ENCODE measurements at places on chromosomes 7 and 10.

- peak; percentile 70 for DNase-seq
These were observed 436 bp downstream of the GNB2 start for GRCh38 chr7:100673942-100674410.

DNA sequence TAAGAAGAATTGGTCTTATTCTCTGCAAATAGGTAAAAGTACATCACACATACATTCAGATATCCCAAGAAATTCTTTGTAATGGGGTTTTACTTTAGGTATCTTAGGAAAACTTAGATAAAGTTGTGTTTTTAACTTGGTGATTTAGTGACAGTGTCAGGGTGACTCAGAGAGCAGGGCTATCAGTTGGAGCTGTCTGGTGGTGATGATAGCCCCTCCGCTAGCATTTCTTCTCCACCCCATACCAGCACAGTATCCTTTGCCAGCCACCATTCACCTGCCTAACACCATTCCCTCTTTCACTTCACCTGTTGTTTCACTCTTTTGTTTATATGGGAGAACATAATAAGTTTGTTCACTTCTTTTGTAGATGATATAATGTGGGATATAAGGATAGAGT is 30.4 kb downstream of the VPS50 start:
- peak; percentile 26 for DNase-seq

DNA sequence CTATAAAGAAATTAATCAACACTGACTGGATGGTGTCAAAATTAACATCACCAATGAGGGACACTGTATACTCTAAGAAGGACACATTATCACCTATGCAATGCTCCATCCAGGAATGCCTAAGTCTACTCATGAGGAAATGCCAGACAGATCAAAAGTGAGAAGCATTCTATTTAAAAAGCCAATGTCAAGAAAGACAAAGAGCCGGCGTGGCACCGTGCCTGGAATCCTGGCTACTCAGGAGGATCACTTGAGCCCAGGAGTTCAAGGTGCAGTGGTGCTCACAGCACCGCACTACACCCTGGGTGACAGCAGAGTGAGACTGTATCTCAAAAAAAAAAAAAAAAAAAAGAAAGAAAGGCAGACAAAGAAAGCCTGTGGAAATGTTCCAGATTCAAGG is 45.5 kb upstream of the ANAPC16 start:
- DNase-seq: no peak

- DNase-seq: no peak
These were observed 15.9 kb downstream of the COL1A2 start for GRCh38 chr7:94410413-94411187.

DNA sequence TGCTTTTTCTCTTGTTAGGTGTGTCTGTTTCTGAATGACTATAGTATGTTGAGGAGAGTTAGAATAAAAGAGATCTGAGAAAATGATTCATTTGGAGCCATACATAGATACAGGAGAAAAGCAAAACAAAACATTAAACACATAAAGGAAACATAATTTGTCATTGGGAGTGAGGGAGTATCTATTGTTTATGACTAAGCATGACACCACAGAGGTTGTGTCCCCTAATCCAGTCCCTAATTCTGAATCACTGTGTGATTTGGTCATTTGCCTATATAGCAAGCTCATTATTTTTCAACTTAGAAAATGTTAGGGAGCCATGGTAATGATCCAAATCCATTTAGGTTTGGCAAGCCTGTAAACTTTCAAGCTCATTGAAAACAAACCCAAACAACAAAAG is 132.3 kb upstream of the BMPER start:
- DNase-seq: no peak

DNA sequence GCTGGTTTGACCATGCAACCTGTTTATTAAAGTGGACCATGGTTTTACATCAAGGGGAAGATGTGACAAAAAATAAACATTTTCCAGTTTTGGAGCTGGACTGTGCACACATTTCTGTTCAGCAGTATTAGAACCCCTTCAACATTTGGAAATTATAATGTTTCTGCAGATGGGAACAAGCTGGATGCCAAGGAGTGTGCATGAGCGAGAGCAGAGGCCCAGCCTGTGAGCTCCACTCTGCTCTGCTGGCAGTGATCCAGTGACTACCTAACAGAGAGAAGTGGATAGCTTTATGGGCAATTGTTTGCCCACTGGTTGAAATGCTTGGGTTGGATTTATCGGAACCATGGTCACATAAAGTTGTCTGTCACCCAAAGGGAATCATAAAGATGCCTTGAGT is 456.7 kb downstream of the NRG3 start:
- no peak for DNase-seq

GRCh38 chr7:2800931-2801688 is 43.0 kb downstream of the GNA12 start:
- peak; percentile 92 for DNase-seq

DNA sequence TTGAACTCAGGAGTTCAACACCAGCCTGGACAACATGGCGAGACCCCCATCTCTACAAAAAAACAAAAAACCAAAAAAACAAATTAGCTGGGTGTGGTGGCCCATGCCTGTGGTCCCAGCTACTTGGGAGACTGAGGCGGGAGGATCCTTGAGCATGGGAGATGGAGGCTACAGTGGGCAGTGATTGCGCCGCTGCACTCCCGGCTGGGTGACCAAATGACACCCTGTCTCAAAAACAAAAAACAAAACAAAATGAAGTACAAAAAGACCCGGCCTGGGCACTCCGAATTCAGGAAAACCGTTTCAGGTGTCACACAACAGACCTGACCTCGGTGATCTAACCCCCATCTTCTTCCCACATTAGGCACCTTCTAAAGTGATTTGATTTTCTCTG is 65.5 kb downstream of the INSIG1 start:
- no peak for DNase-seq

DNA sequence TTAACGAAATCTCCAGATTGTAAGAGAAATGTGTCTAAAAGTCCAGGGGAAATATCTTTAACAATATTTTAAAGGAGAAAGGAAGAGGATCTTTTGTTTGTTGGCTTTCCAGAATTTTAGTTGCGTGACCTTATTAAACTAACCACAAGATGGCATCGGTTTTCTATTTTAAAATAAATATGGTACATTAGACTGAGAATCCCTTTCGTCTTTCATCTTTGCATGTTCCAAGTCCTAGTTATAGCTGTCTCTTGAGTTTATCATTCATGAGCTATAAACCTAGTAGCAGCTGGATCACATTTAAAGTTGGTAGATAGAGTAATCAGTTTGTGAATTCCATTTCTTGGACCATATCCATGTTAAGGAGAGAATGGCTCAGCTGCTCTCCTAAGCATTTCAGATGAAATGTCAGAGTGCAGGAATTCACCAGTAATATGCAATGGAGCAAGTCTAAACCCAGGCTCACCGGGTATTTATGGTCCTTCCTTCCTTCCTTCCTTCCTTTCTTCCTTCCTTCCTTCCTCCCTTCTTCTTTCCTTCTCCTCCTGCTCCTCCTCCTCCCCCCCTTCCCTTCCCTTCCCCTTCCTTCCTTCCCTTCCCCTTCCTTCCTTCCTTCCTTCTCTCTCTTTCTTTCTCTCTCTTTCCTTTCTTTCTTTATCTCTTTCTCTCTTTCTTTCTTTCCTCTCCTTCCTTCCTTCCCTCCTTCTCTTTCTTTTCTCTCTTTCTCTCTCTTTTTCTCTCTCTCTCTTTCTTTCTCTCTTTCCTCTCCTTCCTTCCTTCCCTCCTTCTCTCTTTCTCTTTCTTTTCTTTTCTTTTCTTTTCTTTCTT is 57.8 kb upstream of the RAB18 start:
- DNase-seq: peak; percentile 79

- peak; percentile 87 for DNase-seq
These were observed 26.1 kb upstream of the CCNJ start for GRCh38 chr10:96017191-96017687.

GRCh38 chr10:52334595-52334994 is 20.5 kb downstream of the DKK1 start:
- no peak for DNase-seq

DNA sequence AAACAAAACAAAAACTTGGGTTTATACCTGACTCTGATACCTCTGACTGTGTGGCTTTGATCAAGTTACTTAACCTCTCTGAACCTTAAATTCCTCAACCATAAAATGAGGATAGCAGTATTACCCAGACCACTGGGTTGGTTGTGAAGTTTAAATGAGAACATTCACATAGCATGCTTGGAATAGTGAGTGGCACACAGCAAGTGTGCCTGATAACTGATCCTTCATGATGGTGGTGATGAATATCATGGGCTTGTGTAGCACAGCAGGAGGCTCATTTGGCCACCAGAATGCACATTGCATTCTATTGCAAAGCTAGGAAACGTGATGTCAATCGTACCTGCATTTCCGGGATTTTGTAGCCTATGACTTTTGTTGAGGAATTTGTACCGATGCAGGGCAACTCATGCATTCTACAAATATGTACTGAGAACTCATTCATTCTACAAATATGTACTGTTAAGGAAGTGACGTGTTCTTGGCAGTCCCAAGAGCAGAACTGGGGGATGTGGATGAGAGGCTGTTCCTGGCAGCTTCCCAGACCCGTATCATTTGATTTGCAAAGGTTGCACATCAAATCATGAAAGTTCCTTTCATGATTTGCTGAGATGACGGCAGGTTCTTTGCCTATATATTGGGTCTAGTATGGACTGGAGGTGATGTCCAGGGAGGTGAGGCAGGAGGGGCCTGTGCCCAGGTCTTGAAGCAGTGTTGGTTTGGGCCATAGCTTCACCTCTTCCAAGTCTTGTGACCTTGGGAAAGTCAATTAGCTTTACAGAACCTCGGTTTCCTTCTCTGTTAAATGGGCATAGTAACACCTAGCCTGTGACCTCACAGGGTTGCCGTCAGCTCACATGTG is 94.6 kb upstream of the SMNDC1 start:
- no peak for DNase-seq

DNA sequence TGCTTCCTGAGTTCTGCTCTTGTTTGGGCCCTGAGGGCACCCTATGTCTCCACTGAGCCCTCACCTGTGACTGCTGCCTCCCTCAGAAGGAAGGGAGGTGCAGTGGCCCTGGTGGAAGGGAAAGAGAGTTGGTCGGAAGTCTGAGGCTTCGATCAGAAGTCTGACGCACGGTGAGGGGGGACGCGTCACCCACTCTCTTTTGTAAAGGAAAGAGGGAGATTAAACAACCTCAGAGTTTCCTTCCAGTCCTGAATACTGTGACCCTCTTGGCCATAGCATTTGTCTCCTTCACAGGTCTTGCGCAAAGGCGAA is 31.4 kb upstream of the TRIM8 start:
- no peak for DNase-seq

DNA sequence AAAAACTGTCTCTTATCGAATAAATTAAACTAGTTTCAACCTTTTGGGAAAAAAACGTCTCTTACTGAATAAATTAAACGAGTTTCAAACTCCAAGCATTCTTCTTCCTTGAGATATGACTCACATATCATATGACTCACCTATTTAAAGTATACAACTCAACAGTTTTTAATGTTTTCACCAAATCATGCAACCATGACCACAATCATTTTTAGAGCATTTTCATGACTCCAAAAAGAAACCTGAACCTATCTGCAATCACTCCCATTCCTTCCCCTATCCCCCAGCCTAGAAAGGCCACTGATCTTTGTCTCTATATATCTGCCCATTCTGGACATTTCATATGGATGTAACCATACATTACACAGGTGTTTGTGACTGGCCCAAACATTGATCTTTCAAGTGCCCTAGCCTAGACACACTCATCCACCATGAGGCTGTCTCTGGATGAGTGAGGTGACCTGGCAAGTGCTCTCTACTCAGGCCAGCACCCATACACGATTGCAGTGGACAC is 115.3 kb downstream of the PIP4K2A start:
- DNase-seq: no peak

DNA sequence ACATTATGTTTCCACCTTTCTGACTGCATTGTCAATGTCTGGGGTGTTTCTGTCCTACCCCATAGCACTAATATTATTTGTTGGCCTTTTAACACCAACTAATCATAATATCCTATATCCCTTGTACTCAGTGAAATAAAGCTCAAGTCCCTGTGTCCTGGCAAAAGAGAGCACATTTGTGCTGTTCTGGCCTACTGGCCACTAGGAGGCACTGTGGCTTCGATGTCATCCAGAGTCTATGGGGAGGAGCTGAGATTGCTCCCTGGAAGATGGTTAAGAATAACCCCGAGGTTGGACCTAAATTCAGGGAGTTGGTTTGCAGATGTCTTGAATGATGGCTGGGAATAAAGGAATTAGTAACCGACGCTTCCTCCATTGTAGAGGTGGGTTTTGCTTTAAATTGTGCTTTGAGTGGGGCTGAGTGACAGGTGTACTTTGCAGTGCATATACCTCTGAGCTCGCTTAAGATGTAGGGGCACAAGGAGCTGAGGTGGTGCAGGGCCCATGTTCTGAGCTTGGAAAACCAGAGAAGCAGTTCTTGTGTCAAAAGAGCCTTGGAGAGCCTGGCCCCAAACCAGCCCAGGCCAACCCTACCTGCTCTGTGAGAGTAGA is 191.2 kb upstream of the PRSS1 start:
- DNase-seq: peak; percentile 85

DNA sequence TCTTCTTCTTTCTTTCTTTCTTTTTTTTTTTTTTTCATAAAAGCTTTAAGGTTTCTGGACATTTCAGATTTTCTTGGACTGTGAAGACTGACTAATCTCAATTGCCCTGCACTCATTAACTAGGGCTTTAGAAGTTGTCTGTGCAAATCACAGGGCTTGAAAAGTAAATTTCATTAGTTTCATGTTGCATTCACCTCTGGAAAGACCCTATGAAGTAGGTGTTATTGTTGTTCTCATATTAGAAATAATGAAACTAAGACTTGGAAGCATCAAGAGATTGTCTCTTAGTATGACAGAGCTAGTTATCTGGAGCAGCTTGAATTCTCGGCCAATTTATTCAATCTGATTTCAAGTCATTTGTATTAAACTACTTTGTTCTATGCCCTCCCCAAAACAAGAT is 28.2 kb upstream of the SEMA3D start:
- no peak for DNase-seq

GRCh38 chr10:79050896-79051555 is 17.7 kb upstream of the ZMIZ1 start:
- no peak for DNase-seq

GRCh38 chr10:59655309-59655708 is 54.3 kb downstream of the SLC16A9 start:
- DNase-seq: no peak

DNA sequence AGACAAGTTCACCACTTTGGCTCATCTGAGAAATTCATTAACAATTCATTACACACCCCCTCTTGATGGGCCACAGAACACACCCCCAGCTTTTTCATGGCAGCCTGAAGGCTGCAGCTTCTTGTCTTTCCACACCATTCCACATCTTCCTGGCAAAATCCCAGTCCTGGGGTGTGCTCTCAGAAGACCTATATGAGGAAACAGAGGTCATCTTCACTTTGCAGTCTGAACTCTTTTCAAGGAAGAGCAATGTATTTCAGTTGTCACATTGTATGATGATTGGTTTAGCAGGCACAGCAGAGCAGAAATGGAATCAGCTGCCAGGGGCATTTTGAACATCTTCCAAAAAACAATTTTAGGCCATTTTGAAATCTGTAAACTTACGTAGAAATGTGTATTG is 7.8 kb upstream of the LRRC27 start:
- DNase-seq: no peak
